HT1080 (cell line): ENCODE measurements at places on chromosomes 3 and 15. TPM values are rescaled to one million over a fixed set of nuclear protein-coding genes. Genes with fewer than 3 reads are reported as not detected.
A peak's percentile ranks its signal among the peaks of the same experiment; 100 is the strongest.

DNA sequence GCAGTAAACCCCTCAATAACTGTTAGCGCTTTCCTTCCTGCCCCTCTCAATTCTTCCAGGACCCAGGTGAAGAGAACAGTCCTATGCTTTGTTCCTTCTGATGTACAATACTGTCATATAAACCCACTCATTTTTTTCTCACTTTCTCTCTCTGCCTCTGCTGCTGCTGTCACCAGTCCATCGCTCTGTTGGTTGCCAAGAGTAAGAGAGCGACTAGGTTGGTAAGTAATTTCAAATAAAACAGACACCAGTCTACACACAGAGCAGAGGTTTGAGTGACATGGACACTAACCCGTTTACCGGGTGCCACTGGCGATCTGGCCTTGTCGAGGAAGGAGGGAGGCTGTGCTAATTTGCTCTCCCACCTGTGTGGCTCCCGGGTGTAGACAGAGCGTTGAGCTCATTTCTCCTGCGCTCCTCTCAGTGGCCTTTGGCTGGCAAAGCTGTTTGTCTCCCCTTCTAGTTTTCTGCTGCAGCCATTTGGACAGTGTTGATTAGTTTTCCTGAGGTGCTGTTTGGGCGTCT lies 215.4 kb downstream of the THSD4 start:
- no peak for DNase-seq

GATM gene
- total RNA-seq = not detected in 2 replicates

DNA sequence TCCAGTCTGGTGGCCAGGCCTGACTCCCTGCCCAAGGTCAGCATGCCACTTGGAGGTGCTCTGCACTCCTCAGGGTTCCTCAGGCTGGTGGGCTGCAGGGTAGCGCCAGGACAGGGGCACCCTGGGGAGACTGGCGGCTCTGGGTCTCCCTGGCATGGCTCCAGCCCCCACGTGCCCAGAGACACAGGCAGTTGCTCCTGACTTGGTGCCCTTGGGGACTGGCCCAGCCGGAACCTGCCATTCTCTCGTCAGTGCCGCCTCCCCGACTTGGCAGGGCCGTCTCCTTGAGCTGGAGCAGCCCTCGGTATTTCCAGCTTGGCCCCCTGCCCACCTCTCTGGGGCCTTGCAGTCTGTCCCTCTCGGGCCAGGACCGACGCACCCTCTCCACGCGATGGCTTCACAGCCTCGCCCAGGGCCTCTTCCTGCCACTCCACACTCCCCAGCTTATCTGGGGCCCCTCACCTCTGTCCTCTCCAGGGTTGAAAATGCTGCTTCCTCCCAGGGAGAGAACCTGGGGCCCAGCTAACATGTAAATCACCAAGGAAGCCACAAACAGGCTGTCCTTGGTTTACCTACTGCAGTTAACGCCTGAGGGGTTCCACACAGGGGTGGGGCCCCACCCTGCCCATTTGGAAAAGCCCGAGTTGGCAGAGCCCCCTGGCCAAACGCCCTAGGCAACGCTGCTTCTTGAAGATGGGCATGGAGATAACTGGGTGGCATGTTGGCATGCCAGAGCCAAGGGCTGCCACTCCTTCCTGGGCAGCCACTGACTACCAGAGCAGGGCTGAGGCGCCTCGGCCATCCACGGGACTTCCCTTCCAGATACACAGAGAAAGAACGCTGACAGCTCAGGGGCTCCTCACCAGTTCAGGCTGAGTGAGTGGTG lies 61.4 kb downstream of the SMAD6 start:
- DNase-seq = no peak

GOLGA6L4 gene
- total RNA-seq = 0.03 and 0.29 TPM in 2 replicates

- no peak for DNase-seq
Measured at GRCh38 chr15:40843885-40844695, at the start of gene SPINT1. SPINT1 (plus strand) TSS chr15:40844048; CDS start chr15:40844555, 507 bp downstream.

LMAN1L gene
- 0.05 TPM in 1 of 2 replicates, not detected in the other for total RNA-seq

DNA sequence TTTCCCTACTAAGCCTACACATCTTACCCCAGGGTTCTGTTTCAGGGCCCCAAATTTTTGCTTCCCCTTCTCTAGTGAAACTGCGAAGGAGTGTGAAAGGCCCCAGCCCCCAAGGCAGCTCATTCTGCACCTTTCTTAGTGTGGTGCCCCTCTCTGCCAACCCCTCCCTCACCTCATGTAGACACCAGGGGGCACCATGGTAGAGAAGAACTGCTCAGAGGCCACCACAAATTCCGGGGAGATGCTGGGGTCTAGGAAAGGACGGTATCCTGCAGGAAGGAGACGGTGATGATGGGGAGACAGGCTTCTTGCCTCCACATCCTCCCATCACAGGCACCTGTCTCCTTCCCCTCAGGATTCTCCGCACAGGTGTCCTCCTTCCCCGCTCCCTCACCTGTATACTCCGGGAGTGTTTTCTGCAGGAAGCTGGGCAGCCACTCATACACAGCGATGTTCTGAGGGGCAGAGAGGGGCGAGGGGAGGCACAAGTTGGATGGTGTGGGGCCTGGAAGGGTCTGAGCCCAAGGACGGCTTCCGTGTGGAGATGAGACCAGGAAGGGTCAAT lies 3.6 kb downstream of the DUOX2 start:
- no peak for DNase-seq

- no peak for DNase-seq
Measured at GRCh38 chr15:100780208-100780800, 99.3 kb upstream of the ALDH1A3 start.

LSAMP gene
- 0.21 TPM in 1 of 2 replicates, not detected in the other for total RNA-seq

GRCh38 chr3:172057059-172057458 lies 17.7 kb downstream of the FNDC3B start:
- DNase-seq = no peak

FAM227B gene
- 4.5 and 7.2 TPM in 2 replicates for total RNA-seq

DNA sequence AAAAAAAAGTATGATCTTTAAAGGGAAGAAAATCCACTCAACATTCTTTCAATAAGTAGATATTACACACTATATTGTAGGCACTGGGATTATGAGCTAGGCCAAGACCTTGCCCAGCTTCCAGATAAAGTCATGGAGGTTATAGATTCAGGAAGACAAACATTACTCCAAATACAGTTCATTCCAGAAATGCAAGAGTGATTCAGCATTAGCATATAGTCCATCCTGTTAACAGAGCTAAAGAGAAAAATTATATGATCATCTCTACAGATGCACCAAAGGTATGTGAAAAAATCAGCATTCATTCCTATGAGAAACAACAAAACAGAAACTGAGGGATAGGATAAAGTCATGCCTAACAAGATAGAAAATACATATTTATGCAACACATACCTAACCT lies 42.1 kb upstream of the NSMCE3 start:
- DNase-seq = no peak

NME9 gene
- not detected in 2 replicates for total RNA-seq

DNA sequence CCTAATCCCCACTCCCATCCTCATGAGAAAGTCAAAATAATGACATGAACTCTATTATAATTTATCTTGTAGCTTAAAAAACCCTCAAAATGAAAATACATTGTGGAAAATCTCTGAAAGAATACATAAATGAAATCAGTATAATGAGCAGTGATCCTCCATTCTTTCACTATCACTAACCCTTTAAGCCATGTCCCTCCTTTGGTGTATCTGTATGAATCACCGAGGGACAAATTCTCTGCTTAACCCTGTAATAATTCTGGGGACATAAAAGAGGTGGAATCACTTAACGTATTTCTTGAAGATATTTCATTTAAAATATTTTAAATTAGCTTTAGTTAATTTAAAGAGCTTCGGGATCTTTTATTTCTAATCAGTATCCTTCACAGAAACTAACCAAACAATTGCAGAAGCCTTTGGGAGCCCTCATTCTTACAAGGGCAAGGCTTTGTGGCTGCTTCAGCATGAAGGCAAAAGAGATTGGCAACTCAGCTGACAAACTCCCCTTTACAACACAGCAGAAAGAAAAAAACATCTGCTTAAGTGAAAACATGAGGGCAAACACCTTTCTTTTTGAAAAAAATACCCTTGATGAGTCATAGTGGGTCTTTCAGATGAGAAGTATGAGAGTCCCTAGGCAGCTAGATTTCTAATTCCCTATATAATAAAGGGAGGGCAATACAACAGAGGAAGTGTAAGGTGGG lies 44.0 kb upstream of the ALCAM start:
- peak; percentile 57 for DNase-seq

- DNase-seq = peak; percentile 53
Measured at GRCh38 chr15:25543196-25543595, 104.4 kb upstream of the UBE3A start.

SCAANT1 gene
- total RNA-seq = not detected in 2 replicates

DNA sequence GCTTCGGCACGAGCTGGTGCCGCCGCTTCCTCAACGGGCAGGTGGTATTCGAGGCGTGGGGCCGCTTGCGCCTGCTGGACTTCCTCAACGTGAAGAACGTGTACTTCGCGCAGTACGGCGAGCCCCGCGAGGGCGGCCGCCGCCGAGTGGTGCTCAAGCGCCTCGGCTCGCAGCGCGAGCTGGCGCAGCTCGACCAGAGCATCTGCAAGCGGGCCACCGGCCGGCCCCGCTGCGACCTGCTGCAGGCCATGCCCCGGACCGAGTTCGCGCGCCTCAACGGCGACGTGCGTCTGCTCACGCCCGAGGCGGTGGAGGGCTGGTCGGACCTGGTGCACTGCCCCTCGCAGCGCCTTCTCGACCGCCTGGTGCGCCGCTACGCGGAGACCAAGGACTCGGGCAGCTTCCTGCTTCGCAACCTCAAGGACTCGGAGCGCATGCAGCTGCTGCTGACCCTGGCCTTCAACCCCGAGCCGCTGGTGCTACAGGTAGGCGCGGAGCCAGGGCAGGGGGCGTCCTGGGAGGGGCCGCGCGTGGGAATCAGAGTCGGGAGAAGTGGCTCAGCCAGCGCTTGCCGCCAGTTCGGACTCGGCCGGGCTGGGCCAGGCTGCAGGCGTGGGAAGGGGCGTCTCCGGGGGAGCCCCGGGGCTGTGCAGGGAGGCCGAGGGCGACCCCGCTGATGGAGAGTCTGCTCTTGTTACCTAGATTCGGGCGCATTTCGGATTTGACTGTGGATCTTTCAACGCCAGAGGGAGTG lies 1.1 kb downstream of the DIPK2A start:
- peak; percentile 86 for DNase-seq

DNA sequence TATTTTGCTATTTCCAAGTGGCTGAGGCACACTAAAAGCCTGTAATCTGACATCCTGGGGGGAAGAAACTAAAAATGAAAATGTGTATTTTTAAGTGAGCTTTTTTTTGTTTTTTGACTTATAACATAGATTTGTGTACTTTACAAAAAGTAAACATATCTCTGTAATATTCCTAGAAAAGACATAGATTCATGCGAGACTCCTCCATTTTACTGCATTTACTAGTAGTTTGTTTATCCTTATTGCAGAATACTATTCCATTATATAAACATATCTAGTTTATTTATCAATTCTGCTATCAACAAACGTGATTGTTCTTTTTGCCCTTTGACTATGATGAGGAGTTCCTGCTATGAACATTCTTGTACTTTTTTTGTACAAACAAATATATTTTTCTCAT lies 67.8 kb upstream of the PLSCR5 start:
- DNase-seq = no peak

ROBO2 gene
- total RNA-seq = under 0.01 and 0.17 TPM in 2 replicates

GOLGA6D gene
- not detected in 2 replicates for total RNA-seq

GRCh38 chr3:4460334-4460733 lies 6.7 kb downstream of the SUMF1 start:
- no peak for DNase-seq

GRCh38 chr15:69389426-69389825 lies 24.7 kb upstream of the KIF23 start:
- no peak for DNase-seq

DNA sequence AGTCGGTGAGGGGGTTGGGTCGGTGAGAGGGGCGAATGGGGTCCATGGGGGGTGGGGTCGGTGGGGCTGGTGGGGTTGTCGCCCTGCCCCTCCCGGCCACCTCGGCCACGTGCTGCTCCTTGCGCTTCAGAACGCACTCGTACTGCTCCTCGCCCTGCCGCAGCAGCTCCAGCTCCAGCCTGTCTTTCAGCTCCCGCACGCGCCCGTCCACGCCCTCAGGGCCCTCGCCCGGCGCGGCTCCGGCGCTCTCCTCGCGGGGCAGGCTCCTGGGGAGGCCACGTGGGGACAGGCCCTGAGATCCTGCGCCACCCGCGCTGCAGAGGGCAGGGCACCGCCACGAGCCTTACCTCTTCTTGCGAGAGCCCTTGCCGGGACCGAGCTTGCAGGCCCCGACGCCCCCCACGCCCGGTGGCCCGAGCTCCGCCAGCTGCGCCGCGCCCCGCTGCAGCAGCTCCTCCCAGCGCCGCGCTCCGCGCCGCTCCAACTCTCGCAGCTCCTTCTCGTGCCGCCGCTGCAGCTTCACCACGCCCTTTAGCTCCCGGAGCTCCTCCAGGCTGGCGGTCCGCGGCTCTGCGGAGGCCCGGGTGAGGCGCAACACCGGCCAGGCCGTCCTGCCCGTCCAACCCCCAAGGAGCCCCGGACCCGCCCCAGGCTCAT lies 8.2 kb upstream of the ANKRD63 start:
- DNase-seq = no peak

GRCh38 chr3:112425858-112426750 lies 73.2 kb downstream of the BTLA start:
- DNase-seq = no peak

DNA sequence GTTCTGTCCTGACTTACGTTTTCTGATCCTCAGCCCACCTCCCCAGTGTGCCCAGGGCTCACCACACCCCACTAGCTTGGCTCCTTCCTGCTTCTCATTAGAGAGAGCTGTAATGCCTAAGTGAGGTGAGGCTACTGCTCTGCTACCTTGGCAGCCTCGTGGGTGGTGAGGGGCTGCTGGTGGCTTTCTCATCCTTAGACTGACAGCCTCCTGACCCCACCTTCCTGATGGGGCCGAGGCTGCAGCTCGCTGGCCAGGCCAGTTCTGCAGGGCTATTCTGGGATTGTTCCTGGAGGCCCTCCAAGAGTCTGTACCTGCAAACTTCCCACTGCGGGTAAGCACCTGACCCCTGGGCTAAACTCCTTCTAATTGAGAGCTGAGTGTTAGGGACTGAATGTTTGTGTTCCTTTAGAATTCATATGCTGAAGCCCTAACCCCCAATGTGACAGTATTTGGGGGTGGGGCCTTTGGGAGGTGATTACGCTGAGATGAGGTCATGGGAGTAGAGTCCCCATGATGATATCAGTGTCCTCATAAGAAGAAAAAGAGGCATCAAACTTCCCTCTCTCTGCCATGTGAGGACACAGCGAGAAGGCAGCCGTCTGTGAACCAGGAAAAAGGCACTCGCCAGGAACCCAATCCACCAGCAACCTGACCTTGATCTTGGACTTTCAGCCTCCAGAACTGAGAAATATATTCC lies 38.1 kb upstream of the IQSEC1 start:
- DNase-seq = no peak

- peak; percentile 78 for DNase-seq
Measured at GRCh38 chr3:11582191-11582968, 61.3 kb downstream of the VGLL4 start.

GRCh38 chr3:152443212-152444023 lies 174.7 kb downstream of the MBNL1 start:
- no peak for DNase-seq

- no peak for DNase-seq
Measured at GRCh38 chr3:71997066-71997653, 212.2 kb upstream of the PROK2 start.

ACVR2B gene
- total RNA-seq = 1.9 and 5.9 TPM in 2 replicates
